ENCODE measurements at places on chromosomes 4 and X.

DNA sequence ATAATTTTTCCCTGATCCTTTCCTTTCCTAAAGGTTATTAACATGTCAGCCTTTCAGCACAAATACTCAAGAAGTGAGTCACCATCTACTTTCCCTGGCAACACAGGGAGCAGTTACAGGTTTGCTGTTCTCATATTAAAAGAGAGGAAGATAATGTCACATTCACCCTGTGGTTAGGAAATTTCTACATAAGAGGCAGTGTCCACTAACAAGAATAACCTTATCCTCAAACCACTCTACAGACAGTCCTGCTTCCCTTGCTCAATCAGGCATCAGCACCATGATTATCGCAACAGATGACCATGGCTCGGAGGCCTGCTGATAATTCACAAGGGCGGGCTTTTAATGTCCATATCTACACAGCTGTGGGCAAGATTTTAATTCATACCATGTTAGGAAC, 30.9 kb downstream of the RNF150 start:
- no peak for DNase-seq

GRCh38 chr4:185872747-185873380, 60.9 kb upstream of the SORBS2 start:
- no peak for DNase-seq

- DNase-seq = peak; percentile 0
These were observed 14.0 kb upstream of the ADAD1 start for GRCh38 chr4:122364700-122365404.

- DNase-seq = peak; percentile 58
These were observed 132.5 kb downstream of the ARHGAP6 start for GRCh38 chrX:11533199-11533651.

DNA sequence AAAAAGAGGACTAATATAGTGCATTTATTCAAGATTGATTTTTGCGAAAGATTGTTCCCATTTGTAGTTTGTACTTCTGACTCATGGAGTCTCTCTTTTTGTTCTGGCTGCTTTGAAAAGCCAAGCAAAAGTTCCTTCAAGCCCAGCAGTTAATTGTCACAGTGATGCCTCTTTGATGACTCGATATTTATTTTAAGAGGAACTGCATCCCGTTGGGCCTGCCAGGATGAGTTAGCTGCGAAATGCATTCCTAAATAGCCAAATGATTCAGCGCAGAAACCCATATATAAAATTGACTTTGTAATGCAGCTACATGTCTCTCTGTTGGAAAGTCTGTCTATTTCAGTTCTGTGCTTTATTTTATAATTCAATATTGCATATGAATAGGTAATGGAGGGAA, 295.1 kb downstream of the GBA3 start:
- DNase-seq = no peak

DNA sequence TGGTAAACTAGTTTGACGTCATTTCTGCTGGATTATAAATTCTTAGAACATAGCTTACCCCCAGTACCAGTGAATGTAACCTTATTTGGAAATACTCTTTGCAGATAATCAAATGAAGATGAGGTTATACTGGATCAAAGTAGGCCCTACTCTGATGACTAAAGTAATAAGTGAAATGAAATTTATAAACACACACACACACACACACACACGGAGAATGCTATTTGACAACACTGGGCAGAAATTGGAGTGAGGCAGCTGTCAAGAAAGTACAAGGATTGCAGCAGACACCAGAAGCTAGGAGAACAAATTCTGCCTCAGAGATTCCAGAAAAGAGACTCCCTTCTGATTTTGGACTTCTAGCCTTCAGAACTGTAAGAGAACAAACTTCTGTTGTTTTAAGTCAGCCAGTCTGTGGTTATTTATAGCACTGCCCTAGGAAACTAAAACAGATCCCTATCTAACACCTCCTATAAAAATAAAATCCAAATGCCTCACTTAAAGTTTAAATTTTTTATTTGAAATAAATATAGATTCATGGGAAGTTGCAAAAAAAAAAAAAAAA, 448.6 kb downstream of the PCDH18 start:
- DNase-seq = no peak

DNA sequence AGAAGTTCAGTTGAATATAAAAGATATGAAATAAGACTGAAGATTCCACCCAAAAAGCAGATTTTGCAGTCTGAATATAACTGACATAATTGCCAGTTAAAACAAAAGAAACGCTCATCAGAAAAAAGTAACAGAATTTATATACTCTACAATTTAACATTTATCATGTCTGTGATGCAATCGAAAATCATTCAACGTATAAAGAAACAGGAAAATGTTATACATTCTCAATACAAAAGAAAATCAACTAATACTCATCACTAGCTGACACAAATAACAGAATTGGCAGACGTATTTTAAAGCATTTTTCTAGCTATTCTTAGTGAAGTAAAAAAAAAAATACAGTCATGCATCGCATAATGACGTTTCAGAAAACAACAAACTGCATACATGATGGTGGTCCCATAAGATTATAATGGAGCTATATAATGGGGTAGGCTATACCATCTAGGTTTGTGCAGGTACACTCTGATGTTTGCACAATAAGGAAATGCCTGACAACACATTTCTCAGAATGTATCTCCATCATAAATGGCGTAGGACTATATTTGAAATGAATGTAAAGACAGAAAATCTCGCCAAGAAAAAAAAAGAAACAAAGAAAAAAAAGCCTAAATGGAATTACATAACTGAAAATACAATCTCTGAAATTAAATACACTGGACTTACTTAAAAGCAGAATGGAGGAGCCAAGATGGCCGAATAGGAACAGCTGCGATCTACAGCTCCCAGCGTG, 34.3 kb downstream of the OR13H1 start:
- no peak for DNase-seq

- DNase-seq = no peak
These were observed 521.6 kb upstream of the SLIT2 start for GRCh38 chr4:19729886-19730651.

- no peak for DNase-seq
These were observed 128.7 kb downstream of the ANKRD50 start for GRCh38 chr4:124583797-124584196.

DNA sequence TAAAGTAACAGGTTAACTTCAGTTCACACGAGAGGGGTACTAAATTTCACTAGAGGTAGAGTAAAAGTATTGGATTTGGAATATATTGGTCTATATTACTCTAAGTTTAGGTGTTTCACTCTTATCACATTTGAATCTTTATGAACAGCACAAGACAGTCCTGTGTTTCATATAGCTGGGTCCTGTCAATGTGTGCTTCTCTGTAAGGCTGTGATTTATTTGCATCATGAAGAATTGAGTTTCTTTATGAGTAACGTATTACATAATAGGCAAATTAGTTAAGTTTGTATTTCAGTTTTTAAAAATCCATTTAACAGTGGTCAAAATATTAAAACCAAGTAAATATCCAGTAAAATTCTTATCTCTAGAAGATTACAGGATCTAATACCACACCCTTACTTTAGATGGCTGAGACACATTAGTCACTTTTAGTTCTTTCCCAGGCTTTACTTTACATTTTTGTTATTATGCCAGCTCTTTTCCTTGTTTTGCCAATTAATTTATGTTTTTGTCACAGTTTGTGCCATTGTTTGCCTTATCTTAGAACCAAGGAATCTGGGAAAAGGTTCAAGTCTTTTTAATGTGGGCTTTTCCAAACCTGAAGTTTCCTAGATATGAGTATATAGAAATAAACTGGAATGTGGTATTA, 32.1 kb downstream of the NUDT6 start:
- DNase-seq = no peak

All from stimulated activated naive CD4-positive, alpha-beta T cell (primary cell).